ENCODE measurements at places on chromosomes 11 and 22. TPM values are rescaled to one million over a fixed set of nuclear protein-coding genes. Genes with fewer than 3 reads are reported as not detected.

CFAP300 gene
- 5.1 TPM for total RNA-seq

RAB39A gene
- not detected for total RNA-seq

LARGE2 gene
- not detected for total RNA-seq

ABTB2 gene
- total RNA-seq, result 0.73 TPM

TMPRSS13 gene
- under 0.01 TPM for total RNA-seq

Measured in subcutaneous preadipocyte (primary cell).